ENCODE measurements at places on chromosomes 1 and 21.

DNA sequence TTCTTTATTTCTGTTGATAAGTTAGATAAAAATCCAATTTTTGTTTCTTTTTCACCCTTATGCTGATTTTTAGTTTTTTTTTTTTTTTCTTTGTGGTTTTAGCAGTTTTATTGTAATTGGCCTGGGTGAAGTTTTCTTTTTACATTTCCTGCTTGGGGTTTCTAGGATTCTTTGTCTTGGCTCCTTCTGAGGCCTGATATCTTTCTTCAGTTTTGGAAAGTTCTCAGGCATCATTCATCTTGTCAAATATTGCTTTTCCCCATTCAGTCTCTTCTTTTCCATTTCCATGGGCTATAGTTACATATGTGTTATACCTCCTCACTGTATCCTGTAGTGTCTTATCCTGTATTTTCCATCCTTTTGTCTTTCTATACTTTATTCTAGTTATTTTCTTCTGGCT, 28.5 kb downstream of the ST6GALNAC3 start:
- no peak for DNase-seq

DNA sequence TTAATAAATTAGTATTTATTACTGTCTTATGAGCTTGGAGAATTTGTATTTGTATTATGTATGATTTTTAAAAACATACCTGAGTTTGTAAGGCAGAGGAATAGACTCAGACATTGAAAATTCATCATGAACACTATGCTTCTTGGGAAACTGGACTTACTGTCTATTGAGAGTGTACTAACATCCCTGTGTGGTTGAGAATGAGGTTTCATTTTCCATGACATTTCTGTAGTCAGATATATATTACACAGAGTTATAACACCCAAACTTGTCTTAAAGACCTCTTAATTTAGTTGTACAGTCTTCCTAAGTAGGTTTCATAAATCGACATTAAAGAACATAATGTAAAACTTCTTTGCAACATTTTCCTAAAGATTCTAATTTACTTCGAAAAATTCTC, 30.0 kb downstream of the PPP2R5A start:
- no peak for DNase-seq

DNA sequence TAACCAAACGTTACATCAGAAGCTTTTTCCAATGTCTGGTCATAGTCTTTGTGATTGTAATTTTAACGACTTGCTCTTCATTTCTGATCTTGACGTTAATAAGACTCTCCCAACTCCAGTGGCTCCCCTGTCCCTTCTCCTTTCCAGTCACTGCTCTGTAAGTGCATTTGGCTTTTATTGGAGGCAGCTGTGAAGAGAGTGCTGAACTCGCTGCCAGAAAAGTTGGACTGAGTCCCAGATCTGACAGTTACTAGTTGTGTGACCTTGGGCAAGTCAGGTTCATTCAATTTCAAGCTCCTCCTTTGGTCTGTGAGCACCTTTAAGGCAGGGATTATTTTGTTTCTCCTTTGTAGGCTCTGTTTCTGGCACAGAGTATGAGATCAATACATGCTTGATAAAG, 109.6 kb upstream of the TSPAN2 start:
- no peak for DNase-seq

- no peak for DNase-seq
Observed at GRCh38 chr1:6996866-6997265, 211.6 kb downstream of the CAMTA1 start.

DNA sequence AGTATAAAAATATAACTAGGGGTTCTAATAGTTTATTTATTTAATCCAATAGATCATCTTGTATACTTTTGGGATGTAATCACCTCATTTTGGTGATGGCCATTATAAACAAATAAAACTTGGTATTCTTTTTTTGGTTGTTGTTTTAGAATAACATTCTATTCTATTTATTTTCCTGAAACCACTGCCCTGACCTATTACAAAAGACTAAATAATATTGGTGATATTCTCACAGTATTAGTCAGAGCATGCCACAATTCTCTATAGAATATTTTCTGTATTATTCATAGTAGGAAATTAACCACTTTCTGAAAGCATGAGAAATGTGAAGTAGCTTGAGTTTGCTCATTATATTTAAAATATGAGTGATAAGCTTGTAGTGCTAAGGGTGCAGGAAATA, 54.1 kb upstream of the LRRC7 start:
- DNase-seq, result no peak

DNA sequence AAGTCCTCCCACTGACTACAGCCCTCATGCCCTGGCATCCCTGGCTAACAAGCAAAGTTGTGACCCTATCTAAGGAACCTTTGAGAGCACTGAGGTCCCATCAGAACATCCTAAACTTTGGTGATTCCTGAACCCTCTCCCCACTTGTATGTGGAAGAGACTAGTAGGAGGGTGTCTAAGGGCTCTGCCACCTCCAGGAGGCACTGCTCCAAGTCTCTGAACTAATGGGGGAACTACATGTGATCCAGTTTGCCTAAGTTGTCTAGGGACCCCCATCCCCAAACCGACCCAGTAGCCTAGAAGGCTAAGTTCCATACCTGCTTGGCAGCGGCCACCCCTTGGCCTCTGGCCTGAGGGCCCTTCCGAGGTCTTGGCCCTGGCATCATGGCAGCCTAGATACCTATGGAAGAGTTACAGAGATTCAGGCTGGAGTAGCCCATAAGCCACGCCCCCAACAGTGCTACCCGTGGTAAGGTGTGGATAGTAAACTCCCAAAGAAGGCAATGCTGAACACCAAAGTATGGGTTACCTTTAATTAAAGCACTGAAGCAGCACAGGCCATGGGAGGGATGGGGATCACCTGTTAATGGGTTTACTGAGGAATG, 1.7 kb downstream of the CC2D1B start:
- DNase-seq, result no peak

- no peak for DNase-seq
Observed at GRCh38 chr1:65195495-65196417, 47.8 kb downstream of the AK4 start.

GRCh38 chr1:59752556-59753414, 62.0 kb upstream of the HOOK1 start:
- DNase-seq, result no peak

- DNase-seq, result no peak
Observed at GRCh38 chr1:1202831-1203560, 3.4 kb downstream of the TNFRSF18 start.

GRCh38 chr1:155729031-155729898, 40.4 kb downstream of the DAP3 start:
- DNase-seq, result peak; percentile 66

DNA sequence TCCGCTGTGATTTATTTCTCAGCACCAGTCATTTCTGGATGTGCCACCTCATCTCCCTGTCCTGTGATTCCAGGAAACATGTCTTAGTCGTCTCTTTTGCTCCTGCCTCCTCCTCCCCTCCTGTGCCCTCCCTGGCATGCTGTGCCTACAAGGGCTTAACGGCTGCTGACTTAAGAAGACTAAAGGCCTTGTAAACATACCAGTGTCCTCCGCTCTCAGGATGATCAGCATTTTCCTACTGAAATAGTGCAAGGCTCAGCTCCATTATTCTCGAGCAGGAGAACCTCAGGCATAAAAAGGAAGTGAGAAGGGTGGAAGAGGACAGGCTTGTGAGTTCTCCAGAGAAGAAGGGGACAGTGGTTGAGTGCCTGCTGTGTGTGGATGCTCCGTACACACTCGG, 61.6 kb upstream of the RUNX3 start:
- DNase-seq, result no peak

- no peak for DNase-seq
Observed at GRCh38 chr1:170307426-170307825, 161.7 kb downstream of the NTMT2 start.

DNA sequence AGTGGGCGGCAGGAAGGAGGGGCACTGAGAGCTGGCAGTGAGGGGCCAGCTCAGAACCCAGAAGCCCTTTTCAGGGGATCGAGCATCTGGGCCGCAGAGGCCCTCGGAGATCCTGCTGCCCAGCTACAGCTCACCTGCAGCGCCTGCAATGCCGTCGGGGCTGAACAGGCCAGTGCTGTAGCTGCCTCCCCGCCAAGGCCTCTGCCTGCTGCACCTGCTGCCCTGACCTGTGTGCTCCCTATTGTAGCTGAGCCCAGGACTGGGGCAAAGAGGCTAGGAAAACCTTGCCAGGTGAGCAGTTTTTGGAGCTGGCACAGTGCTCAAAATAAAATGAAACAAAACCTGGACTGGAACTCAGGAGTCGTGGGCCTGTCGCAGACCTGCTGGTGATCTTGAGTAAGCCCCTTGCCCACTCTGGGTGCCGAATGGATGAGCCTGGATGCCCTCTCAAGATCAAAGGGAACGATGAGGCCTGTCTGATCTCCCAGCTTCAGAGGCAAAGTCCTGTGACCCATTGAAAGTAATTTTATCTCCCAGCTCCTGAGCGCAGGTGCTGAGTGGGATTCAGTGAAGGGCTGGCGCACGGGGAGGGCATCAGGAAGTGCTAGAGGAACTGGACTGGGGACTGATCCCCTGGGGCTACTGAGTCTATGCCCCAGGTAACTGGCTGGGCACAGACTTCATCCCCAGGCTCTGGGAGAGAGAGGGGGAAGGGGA, 154.6 kb downstream of the FOXD2 start:
- DNase-seq, result no peak

- no peak for DNase-seq
Observed at GRCh38 chr21:42176859-42177258, 42.1 kb upstream of the ABCG1 start.

- DNase-seq, result no peak
Observed at GRCh38 chr1:157142201-157142600, 4.0 kb upstream of the ETV3 start.

- no peak for DNase-seq
Observed at GRCh38 chr1:210415846-210416448, 87.2 kb downstream of the HHAT start.

DNA sequence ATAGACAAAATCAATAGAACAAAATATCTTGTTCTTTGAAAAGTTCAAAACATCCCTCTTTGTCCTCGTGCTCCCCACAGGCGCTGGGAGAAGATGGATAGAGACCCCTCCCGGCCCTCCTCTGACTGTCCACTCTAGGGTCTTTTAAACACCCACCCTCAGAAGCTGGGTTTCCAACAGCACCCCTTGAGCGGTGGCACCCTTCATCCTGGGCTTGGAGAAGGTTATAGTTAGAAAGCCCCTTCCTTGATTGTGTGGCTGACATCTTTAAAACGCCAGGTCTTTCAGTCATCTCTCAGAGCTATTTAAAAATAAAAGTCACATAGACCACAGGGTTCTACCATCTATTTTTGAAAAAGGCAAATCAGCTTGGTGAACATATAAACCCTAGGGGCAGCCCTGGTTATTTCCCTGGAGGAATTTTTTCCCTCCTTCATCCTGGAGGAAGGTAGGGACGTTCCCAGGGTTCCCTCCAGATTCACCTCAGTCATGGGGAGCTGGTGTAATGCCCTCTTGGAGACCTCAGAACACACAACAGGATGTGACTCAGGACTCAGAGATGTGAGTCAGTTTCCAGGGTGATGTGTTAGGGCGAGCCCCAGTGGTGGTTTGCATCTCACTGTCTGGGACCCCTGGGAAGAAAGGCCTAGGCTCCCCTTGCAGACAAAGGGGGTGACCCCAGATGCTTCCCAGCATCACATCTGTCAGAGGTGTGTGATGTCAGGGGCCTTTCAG, 138.5 kb downstream of the CLIC6 start:
- DNase-seq, result no peak

DNA sequence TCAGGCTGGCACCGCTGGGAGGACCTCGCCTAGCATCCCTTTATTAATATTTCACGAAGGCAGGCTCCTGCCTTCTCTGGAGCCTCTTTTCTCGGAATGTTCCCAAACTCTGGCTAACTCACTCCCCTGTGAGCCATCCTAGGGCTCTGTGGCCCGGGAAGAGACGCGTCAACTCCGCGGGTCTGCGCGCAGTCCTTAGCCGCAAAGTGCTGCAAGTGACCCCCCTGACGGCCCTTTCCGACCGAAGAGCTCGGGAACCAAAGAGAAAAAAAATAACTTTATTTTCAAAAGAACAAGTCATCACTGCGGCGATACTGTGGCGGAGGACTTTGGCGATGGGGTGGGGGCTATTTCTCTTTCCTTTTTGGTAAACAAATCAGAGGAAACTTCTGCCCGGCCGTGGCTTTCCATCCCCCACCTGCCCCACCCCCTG, 14.6 kb downstream of the NR5A2 start:
- DNase-seq, result no peak

DNA sequence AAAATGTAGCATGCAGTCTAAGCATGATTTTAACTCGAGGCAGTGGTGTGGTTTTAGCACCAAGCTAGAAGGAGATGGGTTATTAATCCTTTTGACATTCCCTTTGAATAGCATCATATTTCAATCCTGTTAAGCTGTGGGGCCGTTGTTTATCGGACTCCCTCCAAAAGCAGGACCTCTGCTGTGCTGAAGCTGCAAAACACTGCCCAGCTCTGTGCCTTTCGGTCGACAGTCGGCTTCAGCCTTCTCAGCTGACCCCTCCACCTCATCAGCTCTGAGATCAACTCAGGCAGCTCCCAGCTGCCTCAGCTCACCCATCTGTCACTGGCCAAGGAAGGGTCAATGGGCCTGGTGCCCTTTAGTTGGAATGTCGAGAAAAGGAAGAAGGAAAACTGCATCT, 95.5 kb downstream of the KAZN start:
- DNase-seq, result no peak

- no peak for DNase-seq
Observed at GRCh38 chr21:14076143-14076806, 134.5 kb downstream of the LIPI start.
